M059J (cell line): ENCODE measurements at places on chromosomes 3 and 15. TPM values are rescaled to one million over a fixed set of nuclear protein-coding genes. Genes with fewer than 3 reads are reported as not detected.
A peak's percentile ranks its signal among the peaks of the same experiment; 100 is the strongest.

SLC22A13 gene
- total RNA-seq = not detected in 2 replicates

GOLGA8N gene
- total RNA-seq = 0.15 and 0.49 TPM in 2 replicates

EPHA3 gene
- 0.20 TPM in 1 of 2 replicates, not detected in the other for total RNA-seq

TMEM158 gene
- total RNA-seq = 191 and 272 TPM in 2 replicates

UBE2E2 gene
- total RNA-seq = 12.0 and 17.5 TPM in 2 replicates

DNA sequence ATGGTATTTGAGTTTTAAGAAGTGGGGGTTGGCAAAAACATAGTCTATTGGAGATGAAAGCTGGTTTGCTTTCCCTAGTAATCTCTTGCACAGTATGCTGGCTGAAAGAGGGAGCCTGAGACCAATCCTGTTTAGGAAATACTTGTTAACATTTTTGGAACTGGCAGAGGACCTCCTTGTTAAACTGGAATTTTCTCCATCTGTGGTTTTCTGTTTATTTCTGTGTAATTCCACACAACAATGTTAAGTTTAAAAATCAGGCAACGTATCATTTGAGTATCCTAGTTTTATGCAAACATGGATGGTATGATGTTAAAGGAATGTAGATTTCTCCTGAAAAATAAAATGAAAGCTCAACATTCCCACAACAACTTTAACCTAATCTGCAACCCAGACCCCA is 536.0 kb upstream of the TBL1XR1 start:
- peak; percentile 49 for DNase-seq

GRCh38 chr3:29265509-29266072 is 15.3 kb upstream of the RBMS3 start:
- no peak for DNase-seq

- peak; percentile 14 for DNase-seq
Measured at GRCh38 chr15:70576696-70577095, 186.7 kb downstream of the UACA start.

GRCh38 chr15:25796395-25796794 is 66.7 kb downstream of the ATP10A start:
- DNase-seq = no peak

GRCh38 chr15:52523192-52523591 is 5.5 kb downstream of the MYO5A start:
- DNase-seq = peak; percentile 91

GRCh38 chr15:51135276-51135675 is 40.6 kb upstream of the TNFAIP8L3 start:
- DNase-seq = peak; percentile 62

GRCh38 chr3:16378920-16379319 is 113.9 kb downstream of the OXNAD1 start:
- DNase-seq = peak; percentile 77

- no peak for DNase-seq
Measured at GRCh38 chr3:35484929-35485530, 154.3 kb upstream of the ARPP21 start.

GRCh38 chr3:63635186-63635585 is 17.3 kb upstream of the SNTN start:
- no peak for DNase-seq
